Mesothelial cell of epicardium (in vitro differentiated cells): ENCODE measurements at places on chromosomes 1 and 21. TPM values are rescaled to one million over a fixed set of nuclear protein-coding genes. Genes with fewer than 3 reads are reported as not detected.

GBP6 gene
- 0.07 to 0.13 TPM (median 0.09 TPM) in 3 replicates for total RNA-seq

LHX8 gene
- 0.20 to 0.36 TPM (median 0.20 TPM) in 3 replicates for total RNA-seq

CD160 gene
- total RNA-seq = 0.23 TPM in 1 of 3 replicates, not detected in the others

GRCh38 chr1:192861860-192862259 is 53.0 kb downstream of the RGS2 start:
- H3K27me3 ChIP-seq = no peaks in the 10 kb centered on the region
- H3K27ac ChIP-seq = no peak overlapping the region

DNA sequence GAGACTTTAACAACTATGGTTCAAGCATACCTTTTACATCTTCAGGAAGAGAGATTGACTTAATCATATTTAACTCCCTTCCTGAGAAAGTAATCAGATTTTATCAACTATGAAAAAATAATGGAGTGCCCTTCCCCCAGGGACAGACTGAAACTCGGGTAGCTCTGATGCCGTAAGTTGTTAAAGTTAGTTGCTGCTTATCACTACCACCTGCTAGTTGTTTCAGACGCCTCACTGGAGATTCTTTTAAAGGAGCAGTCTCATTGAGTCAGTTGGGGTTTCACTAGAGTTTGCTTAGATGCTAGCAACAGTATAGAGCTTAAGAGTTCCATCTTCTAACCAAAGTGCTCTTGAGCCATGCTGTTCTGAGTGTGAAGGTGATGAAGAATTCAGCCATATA is 17.0 kb upstream of the TRAF5 start:
- no peak for DNase-seq
- no peaks in the 10 kb centered on the region for H3K4me1 ChIP-seq
- peaks cover 23% of the 10 kb centered on the region for H3K36me3 ChIP-seq
- H3K4me3 ChIP-seq = no peak overlapping the region
- H3K27ac ChIP-seq = no peak overlapping the region

DNA sequence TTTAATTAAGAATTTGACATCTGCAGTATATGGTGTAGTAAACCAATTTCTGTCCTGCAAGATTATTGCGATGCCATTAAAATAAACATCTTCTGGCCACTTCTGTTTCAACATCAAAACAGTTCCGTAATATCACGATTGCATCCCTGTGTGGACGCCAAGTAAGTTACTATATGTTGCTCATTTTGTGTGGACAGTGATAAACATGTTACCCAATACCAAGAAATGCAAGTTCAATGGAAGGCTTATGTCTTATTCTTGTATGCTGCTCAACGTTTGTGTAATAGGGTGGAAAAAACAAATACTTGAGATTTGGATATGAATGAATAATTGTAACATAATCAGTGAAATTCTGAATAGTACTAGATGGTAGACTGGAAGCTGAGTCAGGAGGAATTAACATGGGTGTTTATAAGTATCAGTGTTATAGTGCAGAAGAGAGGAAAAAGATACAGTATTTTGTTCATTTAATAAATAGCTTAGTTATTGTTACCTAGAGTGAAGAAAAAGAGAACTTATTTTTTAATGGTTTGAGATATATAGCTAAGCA is 15.2 kb downstream of the TTC3 start:
- H3K27ac ChIP-seq = no peak overlapping the region
- peaks cover 3% of the 10 kb centered on the region for H3K4me1 ChIP-seq
- peaks cover 17% of the 10 kb centered on the region for H3K36me3 ChIP-seq
- H3K27me3 ChIP-seq = no peaks in the 10 kb centered on the region

- no peaks in the 10 kb centered on the region for H3K27me3 ChIP-seq
- no peak overlapping the region for H3K4me3 ChIP-seq
- DNase-seq = no peak
- no peaks in the 10 kb centered on the region for H3K4me1 ChIP-seq
- H3K36me3 ChIP-seq = no peaks in the 10 kb centered on the region
Observed at GRCh38 chr1:15578921-15579682, 5.7 kb downstream of the AGMAT start.

DNA sequence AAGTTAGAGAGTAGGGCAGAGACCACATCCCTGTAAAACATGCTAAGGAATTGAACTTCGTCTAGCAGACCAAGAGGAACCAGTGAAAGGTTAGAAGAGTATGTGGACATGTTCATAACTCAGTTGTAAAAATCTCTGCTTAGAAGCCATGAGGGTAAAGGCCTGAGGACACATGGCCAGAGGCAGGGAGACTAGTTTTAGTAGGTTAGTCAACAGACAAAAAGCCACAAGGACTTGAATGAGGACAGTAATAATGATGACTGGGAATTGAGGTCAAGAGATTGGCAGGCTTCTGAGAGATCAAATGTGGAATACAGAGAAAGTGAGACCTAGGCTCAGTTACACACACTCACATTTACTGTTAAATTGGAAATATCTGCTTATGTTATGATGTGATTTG is 205.5 kb upstream of the HOOK1 start:
- peaks cover 40% of the 10 kb centered on the region for H3K36me3 ChIP-seq
- no peaks in the 10 kb centered on the region for H3K27me3 ChIP-seq
- peaks cover 18% of the 10 kb centered on the region for H3K4me1 ChIP-seq
- no peak overlapping the region for H3K27ac ChIP-seq
- no peak overlapping the region for H3K4me3 ChIP-seq

DNA sequence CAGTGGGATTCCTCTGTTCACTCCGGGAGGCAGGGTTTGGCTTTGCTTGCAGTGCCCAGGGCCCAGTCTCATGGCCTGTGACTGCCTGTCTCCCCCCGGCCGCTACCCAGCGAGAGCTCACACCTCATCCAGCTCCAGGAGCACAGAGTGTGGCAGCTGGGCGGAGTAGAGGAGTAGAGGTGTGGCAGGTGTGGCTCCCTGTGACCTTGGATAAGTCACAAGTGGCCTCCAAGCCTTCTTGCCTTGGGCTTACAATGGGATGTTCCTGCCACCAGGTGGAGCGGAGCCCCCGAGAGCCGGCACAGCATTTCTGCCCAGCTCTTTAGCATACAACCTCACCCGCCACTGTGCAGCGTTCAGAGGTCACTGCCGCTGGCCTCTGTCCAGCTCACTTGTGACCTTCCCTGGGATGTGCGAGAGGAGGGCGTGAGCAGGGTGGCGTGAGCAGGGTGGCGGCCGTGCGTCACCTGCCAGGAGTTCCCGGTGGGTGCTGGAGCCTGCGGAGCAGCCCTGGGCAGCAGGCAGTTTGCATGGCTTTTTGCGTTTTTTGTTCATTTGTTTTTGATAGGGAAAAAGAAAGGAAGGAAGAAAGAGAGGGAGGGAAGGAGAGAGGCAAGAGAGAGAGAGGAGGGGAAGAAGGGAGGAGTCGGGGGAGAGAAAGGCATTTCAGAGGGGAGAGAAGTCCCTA is 42.4 kb downstream of the CRYAA start:
- H3K27ac ChIP-seq = no peak overlapping the region
- no peaks in the 10 kb centered on the region for H3K36me3 ChIP-seq

- no peak overlapping the region for H3K27ac ChIP-seq
- no peaks in the 10 kb centered on the region for H3K36me3 ChIP-seq
- DNase-seq = no peak
- H3K4me1 ChIP-seq = peaks cover 4% of the 10 kb centered on the region
Observed at GRCh38 chr1:45880930-45881329, 77.5 kb downstream of the MAST2 start.
